ENCODE measurements at places on chromosomes 12 and 14.

DNA sequence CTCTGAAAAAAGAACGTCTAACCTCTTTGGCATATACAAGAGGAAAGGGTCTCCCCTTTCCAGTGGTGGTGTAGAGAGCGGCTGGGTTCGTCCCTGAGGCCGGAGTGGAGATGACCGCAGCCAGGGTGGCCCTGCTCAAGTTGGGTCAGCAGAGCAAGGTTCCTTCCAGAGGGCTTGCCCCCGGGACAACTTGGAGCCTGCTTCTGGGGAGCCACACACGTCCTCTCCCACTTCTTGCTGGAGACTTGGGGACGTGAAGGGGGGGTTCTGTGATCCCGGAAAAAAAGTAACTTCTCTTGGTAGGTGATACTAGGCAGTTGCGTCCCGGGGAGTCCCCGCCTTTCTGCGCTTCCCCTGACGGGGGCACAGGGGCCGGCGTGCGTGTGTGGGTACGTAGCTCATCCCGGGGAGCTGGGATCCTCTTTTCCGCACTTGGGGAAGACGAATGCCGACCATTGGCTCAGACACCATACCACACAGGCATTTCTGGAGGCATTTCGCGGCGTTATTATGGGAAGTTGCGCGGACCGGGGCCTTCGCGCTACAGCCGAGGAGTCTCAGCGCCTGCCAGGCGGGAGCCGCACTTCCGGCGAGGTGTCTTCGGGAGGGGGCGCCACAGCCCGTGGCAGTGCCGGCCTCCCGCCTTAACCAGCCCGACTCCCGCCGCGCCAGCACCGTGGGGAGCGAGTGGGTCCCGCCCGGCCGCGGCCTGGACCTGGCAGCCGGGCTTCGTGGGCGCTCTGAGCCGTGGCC lies 14.8 kb upstream of the PAX9 start:
- no peak for DNase-seq

GRCh38 chr12:52698651-52699340 lies 4.5 kb downstream of the KRT77 start:
- peak; percentile 63 for DNase-seq

GRCh38 chr12:91240386-91241095 lies 57.9 kb upstream of the DCN start:
- DNase-seq = no peak

GRCh38 chr14:101965181-101965544 lies 790 bp downstream of the DYNC1H1 start:
- DNase-seq = peak; percentile 92

DNA sequence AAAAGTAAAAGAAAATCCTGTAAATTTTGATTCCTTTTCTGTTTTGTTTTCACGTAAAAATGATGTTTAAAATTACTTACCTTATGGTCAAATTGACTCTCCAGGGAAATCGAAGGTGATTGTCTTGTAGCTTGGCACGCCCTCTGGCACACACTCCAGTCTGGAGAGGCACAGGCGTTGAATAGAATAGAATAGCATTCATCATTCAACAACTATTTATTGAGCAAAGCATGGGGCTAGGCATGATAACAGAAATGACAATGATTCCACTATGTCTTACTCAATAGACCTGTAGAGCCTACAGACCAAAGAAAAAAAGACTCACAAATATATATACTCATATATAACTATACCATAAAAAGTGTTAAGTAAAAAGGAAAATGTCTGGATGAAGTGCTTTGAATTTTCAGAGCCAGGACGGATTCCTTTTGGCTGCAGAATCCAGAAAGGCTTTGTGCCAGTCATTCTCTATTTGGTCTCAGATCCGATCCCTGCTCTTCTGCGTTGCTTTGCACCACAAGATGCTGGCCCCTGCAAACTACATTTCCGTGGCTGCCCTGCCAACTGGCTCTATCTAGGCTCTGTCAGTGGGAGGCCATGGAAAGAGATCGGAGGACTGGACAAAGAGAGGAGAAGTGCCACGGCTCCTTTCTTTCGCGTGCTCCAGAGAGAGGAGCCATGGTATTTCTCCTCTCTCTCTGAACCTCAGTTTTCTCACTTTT lies 231.8 kb downstream of the CRADD start:
- peak; percentile 85 for DNase-seq

- DNase-seq = peak; percentile 87
These were observed 36.1 kb upstream of the COL2A1 start for GRCh38 chr12:48040354-48040753.

DNA sequence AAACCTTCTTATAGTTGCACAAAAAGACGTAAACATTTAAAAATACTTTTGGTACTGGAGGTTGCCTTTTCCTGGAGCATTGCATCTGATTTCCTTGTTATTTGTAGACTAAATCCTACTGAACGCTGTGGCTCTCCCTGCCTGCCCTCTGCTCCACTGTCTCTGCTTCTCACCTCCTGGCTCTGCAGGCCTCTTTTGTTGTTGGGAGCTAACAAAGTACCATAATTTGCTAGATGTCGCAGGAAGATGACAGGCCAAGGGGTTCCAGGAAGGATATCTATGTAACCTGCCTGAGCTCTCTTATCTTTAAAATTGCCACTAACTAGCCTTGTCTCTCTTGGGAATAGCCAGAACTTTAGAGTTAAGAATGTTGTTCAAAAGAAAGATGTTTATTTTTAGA lies 21.4 kb downstream of the SYNE2 start:
- DNase-seq = no peak

DNA sequence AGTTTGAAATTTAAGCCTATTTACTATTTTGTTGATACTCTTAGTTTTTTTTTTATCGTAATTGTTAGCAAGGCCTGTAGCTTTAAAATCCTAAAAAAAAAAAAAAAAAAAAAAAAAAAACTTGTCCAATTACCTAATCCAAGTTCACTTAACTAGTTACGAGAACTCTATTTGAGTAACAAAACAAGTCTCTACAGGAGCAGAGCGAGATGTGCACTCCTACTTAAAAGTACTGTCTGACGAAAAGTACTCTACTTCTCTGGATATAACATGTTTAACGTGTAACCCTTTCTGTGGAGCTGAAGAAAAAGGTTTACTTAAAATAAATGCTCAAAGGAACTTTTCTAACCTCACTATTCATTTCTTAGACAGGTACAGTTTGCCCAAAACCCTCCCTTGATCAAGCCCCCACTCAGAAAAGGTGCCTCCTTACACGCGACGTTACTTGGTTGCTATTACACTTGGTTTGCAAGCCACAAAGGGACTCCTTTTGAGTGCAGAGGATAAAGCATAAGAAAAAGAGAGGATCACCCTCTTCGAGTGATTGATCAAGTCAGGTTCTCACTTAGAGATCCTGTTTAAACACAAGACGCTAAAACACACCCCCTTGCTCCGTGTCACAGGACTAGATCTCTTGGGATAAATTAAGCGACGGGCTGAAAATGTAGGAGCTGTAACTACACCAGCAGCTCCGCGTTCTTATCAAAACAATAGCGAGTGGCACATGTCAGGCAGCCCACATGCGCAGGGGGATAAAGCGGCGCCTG lies 2.2 kb downstream of the BAZ1A start:
- no peak for DNase-seq

DNA sequence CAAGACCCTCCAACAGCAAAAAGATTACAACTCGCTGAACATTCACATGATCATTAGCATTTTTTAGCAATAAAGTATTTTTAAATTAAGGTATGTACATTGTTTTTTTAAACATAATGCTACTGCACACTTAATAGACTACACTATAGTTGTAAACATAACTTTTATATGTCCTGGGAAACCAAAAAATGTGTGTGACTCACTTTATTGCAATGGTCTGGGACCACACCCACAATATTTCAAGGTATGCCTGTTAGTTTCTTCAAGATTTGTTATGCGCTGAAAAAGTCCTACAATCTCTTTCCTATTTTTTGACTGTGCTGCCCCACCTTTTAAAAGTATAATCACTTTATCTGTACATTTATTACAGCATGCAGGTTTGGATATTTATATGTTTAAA lies 30.4 kb upstream of the PCNX4 start:
- DNase-seq = no peak

GRCh38 chr14:92728759-92729364 lies 19.6 kb downstream of the LGMN start:
- no peak for DNase-seq

GRCh38 chr14:52094546-52095271 lies 25.9 kb upstream of the NID2 start:
- DNase-seq = no peak

DNA sequence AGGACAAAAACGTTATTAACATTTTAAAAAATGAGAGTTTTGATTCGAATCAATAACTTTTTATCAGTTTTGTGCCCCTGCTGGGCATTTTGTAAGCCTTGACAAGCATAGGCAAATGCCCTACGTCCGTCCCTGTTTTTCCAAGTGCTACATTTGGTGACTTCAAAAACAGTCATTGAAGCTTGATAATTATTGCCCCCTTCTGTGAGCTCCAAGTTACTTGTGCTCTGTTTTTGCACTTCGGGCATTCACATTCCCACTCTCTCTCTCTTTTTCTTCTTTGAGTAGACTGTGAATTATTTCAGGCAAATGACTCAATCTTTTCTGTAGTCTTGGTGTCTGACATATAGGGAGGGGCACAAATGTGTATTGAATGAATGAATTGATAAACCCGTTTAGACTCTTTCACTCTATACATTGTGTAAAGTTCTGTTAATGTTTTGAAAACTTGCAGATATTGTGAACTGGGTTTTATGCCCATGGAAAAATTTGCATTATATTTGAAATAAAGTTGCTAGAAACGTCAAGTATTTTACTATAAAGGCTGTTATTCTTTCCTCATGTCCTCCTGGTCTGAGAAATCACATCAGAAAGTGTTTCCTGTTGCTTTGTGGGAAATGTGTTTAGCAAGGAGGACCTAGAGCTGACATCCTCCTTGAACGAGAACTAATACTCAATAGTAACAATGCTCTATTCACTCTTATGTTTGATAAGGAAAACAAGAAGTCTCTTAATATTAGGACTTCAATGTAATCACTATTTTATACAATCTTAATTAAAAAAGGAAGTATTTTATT lies 1.4 kb downstream of the APAF1 start:
- DNase-seq = peak; percentile 25

DNA sequence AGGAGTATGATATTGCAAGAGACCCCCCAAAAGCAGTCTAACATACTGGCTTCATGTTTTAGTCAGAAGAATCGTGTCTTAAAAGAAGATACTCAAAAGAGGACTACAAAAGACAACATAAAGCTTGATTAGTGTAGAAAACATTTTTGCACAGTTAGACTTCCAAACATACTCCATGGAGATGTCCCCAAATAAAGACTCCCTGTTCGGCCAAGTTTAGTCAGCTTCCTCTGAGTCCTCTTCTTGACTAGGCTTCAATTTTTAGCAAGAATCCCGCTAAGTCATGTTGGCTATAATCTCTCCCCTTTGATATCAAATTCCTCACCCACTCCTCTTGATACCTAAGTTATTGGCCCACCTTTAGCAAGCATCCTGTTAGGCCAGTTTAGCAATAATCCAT lies 298.0 kb downstream of the RMST start:
- no peak for DNase-seq

DNA sequence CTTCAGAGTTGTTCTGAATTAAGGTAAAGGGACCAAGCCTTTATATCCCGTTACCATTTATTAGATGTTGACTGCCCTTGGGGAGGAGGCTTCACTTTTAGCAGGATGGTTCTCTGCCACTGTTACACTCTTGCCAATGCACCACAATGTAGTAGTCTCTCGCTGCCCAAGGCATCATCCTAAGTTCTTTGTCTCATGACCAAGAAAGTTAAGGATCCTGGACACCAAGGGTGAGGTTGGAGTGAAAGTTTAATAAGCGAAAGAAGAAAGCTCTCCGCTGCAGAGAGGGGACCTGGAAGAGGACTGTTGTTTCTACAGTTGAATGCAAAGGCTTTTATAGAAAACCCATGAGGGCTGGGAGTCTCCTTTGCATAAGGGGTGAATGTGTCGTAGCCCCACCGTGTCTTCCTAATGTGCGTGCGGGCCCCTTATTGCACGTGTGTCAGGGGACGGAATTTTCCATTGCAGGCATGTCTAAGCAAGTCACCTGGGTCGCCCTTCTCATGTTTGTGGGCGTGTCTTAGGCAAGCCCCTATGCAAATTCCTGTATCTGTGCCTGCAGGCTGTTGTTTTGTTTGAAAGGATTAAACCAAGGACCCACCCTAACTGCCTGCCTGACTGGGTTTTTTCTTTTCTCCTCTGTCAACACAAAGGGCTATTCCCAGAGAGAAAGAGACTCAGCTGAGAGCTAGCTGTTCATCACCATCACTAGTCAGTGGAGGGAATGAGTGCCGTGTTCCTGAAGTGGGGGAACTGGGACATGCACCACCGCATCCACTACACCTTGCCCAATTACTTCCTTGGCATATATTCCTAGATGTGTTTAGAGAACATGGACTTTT lies 17.6 kb upstream of the RNASE1 start:
- DNase-seq = no peak

GRCh38 chr12:701896-702539 lies 38.8 kb upstream of the NINJ2 start:
- DNase-seq = no peak

- peak; percentile 70 for DNase-seq
These were observed 134.2 kb downstream of the SYNE2 start for GRCh38 chr14:63986789-63987533.

DNA sequence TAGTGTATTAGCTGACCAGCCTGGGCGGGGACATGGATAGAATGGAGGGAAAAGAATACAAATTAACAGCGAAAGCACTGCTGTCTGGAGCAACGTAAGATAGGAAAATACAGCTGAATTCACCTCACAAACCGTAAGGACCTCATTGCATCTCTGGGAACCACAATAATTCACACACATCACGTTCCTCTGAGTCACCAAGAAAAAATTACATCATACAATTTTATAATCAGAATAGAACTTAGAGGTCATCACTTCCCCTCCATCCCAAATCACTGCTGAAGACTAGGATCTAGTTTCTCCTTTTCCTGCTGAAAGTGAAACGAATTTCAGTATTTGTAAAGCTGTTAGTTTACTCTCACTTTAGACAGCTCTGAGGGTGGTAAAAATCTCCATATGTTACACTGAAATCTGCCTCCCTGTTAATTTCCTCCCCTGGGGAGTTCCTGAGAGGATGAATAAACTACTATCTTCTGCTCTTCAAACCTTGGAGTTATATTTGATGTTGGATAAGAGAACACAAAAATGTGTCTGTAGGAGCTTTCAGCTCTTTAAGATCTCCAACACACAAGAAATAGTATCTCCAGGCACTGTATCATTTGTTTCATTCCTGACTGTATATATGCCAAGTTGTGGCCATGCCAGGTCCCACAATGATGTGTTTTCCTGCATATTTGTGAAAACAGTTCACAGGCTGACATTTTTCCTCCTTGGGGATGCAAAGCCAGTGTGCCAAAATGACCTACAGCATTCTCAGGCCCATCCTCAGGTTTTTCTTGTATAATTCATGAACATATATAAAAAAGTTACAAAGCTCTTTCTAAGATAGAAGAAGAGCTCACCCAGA lies 63.8 kb upstream of the SSTR1 start:
- DNase-seq = no peak

DNA sequence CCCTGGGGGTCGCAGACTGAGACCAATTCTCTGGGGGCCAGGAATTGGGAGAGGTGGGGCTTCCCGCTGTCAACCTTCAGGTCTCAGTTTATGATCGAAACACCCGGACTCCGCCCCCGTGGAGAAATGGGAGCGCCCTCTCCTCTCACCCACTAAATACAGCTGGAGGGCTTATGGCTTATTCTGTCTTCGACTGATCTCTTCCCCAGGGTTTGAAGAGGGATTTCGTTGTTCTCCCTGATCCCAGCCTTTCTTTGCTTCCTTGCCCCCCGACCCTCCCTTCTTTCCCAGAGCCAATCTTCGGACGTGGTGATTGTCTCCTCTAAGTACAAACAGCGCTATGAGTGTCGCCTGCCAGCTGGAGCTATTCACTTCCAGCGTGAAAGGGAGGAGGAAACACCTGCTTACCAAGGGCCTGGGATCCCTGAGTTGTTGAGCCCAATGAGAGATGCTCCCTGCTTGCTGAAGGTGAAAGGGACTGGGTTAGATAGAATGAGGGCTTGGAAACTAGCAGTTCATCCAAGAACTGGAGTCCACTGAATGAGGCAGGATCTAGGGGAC lies 607 bp downstream of the OS9 start:
- DNase-seq = peak; percentile 49

Measured in large intestine (tissue), 12 donors.